Dermis blood vessel endothelial cell (primary cell): ENCODE measurements at places on chromosomes 4 and X.

GRCh38 chr4:142567620-142568451 is 278.3 kb downstream of the INPP4B start:
- DNase-seq: no peak

GRCh38 chr4:63063760-63064159 is 1345.5 kb downstream of the TECRL start:
- DNase-seq: no peak

DNA sequence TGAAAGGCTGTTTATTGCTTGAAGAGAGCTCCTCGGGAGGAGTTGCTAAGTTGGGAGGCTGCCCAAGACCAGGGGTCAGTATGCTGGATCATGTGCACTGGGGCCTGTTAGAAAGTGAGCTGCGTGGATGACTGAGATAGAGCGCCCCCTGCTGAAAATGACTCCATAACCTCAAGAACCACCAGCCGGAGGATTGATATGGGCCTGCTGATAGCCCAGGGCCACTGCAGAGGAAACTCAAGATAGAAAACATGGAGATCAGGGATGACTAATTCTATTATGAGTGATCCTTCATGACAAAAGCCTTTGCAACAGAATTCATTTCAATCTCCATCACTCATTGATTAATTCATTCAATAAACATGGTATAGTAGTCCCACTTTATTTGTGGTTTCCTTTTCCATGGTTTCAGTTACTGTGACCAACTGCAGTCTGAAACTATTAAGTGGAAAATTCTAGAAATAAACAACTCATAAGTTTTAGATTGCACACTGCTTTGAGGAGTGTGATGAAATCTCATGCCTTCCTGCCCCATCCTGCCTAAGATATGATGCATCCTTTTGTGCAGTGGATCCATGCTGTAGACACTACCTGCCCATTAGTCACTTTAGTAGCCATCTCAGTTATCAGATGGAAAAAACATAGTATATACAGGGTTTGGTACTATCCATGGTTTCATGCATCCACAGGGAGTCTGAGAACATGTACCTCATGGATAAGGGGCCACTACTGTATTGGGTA is 126.7 kb upstream of the MBNL3 start:
- DNase-seq: peak; percentile 69

- no peak for DNase-seq
Observed at GRCh38 chr4:105837037-105837436, 58.2 kb upstream of the NPNT start.

- no peak for DNase-seq
Observed at GRCh38 chr4:38943343-38943742, 75.7 kb downstream of the FAM114A1 start.

DNA sequence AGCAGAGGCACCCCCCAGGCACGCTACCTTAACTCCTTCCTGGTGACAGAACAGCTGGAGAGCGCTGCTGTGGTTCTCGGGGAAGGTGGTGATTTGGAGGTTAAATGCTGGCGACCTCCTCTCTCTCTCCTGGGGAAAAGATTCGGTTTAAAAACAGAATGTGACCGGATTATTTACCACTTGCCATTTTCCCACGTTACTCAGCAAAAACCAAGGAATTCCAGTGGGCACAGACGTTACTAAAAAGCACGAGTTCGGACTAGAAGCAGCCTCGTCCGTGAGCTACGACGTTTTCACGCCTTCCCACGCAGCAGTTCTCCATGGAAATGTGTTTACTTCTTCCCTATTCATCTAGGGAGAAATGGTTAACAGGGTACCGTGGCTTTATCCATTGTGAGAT is 32.3 kb upstream of the C4orf50 start:
- DNase-seq: no peak

DNA sequence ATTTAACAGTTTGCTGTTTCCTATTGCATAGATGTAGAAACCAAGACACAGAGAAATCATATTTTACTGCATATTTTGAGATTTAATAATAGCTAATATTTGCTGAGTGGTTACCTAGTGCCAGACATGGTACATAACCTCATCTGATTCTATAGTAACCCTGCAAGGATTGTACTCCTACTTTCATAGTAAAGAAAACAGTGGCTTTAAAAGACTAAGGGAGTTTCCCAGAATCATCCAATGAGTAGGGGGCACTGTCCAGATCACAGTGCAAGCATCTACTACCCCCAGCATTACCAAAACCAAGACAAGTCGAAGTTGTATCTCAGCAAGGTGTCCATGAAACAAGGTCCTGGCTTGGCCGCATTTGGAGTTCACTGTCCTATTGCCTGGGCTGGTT is 224.5 kb upstream of the TENM3 start:
- DNase-seq: no peak

DNA sequence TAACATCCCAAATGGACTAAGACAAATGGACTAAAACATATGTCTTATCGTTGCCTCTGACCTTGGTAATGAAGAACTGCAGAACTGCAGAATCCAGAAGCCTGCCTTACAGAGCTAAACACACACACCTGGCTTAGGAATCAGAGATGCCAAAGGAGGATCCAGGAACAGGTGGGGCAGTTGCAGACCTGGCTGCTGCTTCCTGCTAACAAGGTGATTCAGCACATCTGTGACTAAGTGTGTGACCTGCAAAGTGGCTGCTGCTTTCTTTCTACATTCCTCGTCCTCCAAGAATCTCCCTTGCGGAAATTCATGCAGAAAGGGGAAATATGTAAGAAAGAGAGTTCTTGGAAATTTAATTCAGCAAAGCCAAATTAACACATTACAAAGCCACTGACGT is 96.8 kb upstream of the NLGN4X start:
- DNase-seq: no peak

DNA sequence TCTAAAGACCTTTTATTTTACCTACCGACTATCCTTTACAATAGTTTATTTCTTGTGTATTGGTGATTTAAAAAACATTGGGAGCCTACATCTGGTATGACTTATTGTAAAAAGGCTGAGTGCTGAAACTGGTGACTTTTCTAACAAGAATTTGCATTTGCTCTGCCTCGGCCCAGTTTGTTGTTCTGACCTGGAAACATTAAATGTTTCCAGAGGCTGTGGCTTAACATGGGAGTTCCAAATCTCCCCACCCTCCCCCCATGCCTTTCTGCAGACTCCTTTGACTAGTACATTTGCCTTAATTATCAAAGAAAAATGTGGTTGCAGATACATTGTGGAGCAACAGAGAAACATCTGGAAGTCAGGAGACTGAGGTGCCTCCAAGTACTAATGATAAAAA is 39.8 kb downstream of the SPCS3 start:
- DNase-seq: no peak

DNA sequence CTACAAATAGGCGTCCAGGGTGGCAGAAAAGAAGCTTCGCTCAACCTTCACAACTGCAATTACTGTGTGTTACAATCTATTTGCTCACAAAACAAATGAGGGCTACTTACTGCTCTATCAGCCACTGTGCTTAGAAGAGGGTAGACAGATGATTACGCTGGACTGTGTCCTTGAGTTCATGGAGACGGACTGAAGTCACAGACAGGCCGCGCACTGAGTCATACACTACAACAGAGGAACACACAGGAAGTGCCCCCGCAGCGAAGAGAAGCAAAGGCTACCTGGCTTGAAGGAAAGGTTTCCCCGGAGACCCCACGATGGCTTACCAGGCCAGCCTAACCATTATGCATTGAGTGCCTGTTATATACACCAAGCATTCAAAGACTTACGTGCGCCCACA is 25.6 kb downstream of the FAT1 start:
- no peak for DNase-seq

GRCh38 chr4:82984459-82984858 is 26.2 kb downstream of the LIN54 start:
- DNase-seq: peak; percentile 28

DNA sequence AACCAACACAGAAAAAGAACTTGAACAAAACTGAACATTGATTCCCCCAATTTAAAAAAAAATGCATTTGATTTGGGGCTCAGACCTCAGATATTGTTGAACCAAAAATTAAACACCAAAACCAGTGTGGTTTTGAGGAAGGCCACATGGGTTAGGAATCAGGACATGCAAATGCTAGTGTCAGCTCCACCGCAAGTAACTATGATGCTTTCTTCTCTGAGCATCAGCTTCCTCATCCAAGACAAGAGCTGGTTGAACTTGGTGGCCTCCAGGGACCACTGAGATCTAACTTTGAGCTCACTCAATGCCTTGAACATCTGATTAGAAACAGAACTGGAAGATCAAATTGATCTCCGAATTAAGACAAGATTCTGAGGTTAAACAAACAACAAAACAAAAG is 142.9 kb upstream of the NWD2 start:
- no peak for DNase-seq

GRCh38 chr4:17817027-17817426 is 6.2 kb downstream of the NCAPG start:
- peak; percentile 76 for DNase-seq

- peak; percentile 74 for DNase-seq
Observed at GRCh38 chr4:95165926-95166524, 382.7 kb downstream of the UNC5C start.

DNA sequence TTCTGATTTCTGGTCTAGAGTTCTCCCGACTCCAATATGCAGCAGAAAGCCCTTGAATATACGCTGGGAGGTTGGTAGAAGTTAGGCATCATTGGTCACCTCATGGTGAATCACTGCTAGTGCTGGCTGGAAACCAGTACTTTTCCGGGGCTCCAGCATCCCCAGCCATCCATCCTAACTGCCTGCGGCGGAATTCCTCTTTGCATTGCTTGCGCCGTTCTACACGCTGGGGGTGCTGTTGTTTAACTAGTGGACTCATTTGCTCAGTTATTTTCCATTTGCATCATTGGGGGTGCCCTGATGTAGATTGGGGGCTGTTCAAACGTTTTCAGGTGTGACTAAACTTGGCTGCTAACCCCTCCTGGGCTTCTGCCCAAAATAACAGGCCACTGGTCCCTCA is 23.3 kb upstream of the GPR50 start:
- no peak for DNase-seq

DNA sequence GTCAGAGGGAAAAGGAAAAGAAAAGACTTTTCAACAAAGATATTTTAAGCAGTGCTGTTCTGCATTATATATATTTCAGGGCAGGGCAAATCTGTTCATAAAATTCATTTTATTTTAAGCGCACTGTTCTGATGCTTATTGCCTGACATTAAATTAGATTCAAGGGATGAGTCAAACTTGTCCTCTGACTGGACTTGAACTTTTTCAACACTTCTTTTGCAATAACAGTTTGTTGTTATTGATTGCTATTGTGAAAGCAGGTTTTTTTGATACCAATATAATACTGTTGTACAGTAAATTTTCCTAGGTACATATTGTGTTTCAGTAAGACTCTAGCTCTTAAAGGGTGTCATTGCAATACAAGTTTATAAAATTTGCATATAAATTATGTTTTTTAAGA is 481.3 kb downstream of the NAF1 start:
- DNase-seq: no peak

DNA sequence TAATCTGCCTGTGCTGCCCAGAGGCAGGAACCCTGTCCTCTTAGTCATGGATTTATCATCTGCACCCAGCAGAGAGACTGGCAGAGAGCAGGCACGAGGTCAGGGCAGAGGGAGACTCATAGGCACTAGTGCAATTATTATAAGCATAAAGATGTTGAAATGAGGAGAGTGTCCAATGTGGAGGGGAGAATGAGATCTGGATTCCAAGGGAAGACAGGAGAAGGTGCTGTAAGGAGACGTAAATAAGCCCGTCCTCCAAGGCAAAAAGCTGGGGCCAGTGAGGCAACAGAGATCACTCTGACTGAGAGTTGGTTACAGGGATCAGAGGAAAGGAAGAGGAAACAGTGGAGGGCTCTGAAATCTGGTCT is 406.2 kb downstream of the MAPK10 start:
- DNase-seq: peak; percentile 33

GRCh38 chr4:2390146-2390545 is 28.3 kb downstream of the ZFYVE28 start:
- DNase-seq: no peak

DNA sequence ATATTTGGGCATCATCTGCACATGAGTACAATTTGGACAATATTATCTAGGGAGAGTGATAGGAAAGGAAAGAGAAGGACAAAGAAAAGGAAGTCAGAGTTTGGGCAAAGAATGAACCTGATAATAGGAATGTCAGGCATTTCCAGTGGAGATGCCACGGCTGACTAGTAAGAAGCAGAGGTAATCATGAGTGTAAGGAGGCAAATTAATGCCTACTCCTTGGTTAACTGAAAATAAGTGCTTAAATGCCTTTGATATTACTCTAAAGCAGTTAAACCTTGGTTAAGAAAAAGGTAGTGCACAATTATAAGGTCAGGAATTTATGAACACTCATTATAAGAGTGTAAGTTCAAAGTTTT is 99.2 kb upstream of the DDIT4L start:
- peak; percentile 47 for DNase-seq

DNA sequence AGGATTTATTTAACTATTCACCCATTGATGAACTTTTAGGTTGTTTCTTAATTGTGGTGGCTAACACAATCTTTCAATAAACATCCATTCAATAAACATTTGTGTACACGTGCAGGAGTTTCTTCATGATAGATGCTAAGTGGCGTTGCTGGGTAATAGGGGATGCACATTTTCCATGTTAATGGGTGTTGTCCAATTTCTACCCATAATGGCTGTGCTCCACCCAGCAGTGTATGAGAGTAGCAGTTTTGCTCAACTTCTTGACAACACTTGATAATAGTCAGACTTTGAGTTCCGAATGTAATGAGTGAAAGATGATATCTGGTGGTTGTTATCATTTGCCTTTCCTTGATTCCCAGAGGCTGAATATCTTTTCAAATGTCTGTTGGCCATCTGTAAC is 104.7 kb downstream of the NHSL2 start:
- no peak for DNase-seq

DNA sequence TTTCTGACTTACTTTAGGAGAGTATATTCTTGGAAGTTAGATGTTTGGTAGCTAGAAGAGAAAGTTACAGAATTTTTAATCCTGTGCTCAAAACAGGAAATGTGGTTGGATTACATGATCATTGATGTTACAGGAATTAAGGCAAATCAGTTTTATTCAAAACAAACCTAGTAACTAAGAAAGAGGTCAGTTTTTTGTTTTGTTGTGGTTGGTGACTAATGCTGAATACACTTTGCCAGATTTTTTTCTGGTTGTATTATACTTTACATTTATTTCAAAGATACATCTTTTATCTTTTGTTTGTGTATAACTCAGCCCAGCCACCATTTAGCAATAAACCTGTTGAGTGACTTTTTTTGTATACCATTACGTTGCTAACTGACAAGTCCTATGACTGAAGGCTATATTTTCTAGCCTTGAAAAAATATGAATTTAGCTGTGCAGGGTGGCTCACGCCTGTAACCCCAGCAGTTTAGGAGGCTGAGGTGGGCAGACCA is 116.7 kb downstream of the KLHL8 start:
- peak; percentile 70 for DNase-seq
